Cerebellar nuclear complex (tissue), 1 donor: ENCODE measurements at places on chromosomes 5 and 9.

DNA sequence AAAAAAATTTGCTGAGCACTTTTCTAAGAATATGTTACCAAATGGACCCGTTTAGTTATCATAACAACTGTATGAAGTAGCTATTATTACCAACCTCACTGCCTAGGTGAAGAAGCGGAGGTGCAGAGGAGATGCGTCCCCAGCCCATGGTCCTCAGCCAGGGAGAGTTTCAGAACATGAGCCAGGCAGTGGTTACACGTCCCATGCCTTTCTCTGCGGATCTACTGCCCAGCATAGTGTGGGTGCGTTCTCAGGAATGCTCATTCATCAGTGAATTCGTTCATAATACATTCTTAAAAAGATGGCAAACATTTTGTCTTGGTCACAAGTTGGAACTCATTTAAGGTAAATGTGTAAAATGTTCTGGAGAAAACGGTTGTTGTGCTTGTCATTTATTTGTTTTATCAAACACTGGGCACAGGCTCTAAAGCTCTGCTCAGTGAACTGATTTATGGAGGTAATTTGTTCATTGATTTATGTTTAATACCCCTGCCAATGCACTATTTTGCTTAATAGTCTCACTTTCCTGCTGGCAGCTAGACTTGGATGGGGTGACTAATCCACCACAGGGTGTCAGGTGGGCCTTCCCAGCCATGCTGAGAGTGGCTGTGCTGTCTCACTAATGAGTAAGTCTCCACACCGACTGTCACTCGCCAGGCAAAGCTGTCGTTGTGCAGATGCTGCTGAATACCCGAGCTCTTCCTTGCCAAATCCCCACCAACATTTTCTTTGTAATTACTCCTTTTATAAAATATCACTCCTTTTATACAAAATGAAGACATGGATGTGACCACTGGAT lies 248.8 kb downstream of the TENT4A start:
- no peak for DNase-seq

DNA sequence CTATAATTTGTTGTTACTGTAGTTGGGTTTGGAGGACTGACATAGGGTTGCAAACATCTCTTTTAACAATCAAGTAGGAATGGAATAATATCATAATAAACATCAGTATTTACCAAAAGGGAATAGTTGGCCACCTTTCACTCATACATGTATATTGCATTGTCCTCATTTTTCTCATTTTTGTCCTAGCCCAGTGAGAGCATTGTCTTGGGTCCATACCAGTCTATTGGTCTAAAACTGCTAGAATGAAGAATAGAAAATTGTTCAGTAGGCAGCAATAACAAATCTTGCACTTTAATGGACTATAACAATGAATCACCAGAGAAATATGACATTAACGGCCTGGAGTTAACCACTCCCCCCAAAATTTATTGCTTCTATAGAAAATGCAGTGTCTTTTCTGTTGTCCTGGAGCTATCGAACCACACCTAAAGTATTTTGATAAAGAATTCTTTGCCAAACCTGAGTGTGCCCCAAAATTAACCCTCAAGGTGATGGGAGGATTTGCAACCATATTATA lies 80.9 kb upstream of the IL33 start:
- no peak for DNase-seq

- no peak for DNase-seq
These were observed 41.6 kb upstream of the ZBTB43 start for GRCh38 chr9:126763130-126763764.

DNA sequence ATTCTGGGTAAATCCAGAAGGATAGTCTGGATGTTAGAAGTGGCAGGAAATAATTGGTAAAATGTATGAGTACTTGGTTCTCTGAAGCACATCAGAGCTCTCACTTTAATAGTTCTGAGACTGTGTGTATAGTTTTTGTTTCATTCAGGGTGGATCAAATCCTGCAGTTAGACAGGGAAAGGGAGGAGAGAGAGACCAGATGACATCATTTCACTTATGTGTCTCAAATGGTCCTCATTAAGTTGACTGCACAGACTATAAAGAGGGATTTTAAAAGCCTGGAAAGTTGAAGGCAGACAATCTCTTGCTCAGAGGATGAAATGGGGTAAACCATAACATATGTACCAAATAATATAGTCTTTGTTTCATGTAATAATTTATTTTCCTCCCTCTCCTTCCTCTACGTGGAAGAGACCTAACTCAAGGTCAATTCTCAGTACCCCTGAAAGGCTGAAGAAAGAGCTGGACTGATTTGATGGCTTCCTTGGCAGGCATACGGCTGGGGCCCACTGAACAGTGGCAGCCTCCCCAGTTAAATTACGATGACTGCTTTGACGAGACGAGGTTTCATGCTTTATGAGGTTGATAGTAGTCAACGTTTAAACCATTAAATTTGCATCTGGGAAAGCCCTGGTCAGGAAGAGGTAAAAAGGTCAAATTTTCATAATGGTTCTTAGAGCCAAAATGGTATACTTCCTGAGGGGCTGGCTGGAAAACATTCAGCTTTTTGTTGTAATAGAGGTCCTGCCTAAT lies 395.1 kb upstream of the RPS23 start:
- no peak for DNase-seq

DNA sequence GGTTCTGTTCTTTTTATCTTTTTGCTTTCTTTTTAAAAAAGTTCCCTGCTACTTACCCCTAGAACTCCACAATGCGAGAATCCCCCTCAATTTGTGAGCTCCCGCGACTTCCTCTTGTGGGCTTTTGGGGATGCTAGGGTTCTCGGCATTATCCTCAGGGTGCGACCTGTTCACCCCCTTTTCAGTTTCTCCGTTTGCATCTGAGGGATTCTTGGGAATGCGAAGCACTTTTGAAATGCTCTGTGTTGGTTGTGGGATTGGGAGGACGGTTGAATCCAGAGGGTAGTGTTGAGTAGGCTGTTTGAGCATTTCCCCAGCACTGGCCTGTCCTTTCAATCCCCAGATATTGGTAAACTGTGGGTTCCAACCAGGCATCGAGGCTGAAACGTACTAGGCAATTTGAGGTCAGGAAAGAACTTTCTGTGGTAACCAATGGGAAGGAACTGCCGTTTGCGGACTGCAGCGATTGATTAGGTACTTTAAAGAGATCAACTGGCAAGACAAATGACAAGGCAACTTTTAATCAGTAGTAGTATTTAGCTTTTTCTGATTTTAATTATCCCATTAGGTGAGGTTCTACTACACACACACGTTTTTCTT lies 415 bp downstream of the XRCC4 start:
- DNase-seq, result no peak

GRCh38 chr5:60993875-60994571 lies 49.0 kb downstream of the NDUFAF2 start:
- no peak for DNase-seq
